NCI-H2107 (cell line): ENCODE measurements at places on chromosomes 13 and 19.
A peak's percentile ranks its signal among the peaks of the same experiment; 100 is the strongest.

DNA sequence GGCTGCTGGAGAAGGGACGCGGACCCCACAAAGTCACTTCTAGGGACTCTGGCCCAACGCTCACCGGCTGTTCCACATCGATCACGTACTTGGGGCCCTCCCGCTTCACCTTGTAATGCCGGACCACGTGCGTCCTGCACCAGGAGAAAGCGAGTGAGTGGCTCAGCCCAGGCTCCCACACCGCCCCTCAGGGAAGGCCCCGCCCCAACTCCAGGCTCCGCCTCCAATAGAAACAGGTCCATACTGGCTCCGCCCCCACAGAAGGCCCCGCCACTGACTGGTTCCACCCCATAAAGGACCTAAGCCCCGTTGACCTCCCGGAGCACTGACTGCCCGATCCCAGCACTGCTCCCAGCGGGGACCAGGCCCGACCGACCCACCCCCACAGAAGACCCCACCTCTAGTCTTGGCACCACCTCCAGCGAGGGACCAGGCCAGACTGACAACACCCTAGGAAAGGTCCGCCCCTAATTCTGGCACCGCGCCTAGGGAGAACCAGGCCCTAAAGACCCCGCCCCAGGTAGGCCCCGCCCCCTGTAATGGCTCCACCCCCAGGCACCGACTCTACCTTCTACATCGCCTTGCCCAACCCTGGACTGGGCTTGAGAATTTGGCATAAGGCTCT is 11.3 kb downstream of the STAP2 start:
- DNase-seq, result no peak

GRCh38 chr13:114185182-114185971 is 6.3 kb downstream of the CFAP97D2 start:
- no peak for DNase-seq

GRCh38 chr13:81223778-81224177 is 882.9 kb upstream of the SPRY2 start:
- no peak for DNase-seq

GRCh38 chr13:106481919-106482318 is 53.5 kb downstream of the EFNB2 start:
- no peak for DNase-seq

GRCh38 chr19:6211632-6212402 is 68.0 kb downstream of the MLLT1 start:
- no peak for DNase-seq

GRCh38 chr13:22049384-22049783 is 378.5 kb downstream of the FGF9 start:
- DNase-seq, result no peak

DNA sequence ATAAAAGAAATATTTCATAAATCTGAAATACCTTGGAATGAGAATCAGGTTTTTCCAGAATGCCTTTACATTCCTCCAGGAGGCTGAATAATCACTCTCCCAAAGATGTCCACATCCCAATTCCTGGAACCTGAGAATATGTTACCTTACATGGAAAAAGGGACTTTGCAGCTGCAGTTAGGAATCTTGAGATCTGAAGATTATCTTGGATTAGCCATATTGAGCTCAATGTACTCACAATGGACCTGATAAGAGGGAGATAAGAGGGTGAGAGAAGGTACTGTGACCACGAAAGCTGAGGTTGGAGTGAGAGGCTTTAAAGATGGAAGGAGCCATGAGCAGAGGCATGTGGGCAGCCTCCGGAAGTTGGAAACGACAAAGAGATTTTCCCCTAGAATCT is 36.8 kb upstream of the MBNL2 start:
- DNase-seq, result no peak

GRCh38 chr13:74287724-74288169 is 153.5 kb upstream of the KLF12 start:
- DNase-seq, result peak; percentile 14

DNA sequence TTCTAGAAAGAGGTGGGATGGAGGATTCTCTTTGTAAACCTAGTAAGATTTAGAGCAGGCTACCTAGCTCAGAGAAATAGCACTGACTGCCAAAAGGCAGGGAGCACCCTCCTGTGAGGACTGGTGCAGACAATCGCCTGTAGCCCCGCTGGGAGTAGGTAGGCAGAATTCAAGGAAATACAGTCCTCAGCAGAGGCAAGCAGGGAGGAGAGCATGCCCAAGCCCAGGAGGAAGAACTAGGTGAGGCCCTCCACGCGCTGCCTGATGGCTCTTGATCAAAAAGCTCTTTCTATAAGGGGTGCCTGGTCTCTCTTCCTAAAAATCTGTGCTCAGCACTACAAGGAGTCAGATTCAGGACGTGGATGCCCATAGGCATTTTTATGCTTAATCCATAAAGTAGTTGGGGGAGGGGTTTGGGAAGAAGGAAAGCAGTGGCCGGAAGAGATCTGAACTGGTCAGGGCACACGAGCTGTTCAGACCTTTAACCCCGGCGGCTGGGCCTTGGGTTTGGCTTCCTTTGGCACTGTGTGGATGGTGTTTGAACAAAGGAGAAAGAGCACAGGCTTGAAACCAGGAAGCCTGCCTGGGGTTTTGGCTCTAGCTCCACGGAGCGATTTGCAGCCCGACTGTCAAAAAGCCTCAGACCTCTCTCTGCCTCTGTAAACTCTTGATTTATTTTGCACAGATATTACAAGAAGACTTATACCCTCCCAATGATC is 320.6 kb downstream of the FOXO1 start:
- DNase-seq, result no peak

DNA sequence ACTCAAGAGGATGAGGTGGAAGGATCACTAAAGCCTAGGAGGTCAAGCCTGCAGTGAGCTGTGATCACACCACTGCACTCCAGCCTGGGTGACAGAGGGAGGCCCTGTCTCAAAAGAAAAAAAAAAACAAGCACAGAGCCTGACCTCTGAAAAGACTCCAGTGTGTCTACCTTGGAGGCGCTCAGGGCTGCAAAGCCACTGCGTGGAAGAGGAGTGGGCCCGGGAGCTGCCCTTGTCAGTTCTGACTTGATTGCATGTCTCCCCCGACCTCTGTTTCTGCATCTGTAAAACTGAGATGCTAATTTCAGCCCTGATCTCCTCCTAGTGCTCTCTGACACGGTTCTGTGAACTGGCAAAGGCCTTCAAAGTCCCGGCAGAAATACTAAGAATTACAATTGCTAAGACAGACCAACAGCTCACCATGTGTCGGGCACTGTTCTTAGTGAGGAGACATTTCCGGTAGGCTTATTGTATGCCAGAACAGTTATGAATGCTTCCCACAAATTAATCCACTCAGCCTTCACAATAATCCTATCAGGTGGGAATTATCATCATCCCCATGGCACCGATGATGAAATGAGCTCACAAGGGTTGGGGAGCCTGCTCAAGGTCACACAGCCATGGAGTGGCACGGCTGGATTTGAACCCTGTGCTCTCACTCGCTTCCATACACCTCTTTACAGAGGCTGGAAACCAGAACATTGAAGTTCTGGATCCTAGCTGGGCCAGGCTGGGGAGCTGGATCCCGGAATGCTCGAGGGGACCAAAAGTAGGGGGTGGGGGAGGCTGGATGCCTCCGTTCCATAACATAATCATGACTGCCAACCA is 3.5 kb downstream of the AKT2 start:
- no peak for DNase-seq

DNA sequence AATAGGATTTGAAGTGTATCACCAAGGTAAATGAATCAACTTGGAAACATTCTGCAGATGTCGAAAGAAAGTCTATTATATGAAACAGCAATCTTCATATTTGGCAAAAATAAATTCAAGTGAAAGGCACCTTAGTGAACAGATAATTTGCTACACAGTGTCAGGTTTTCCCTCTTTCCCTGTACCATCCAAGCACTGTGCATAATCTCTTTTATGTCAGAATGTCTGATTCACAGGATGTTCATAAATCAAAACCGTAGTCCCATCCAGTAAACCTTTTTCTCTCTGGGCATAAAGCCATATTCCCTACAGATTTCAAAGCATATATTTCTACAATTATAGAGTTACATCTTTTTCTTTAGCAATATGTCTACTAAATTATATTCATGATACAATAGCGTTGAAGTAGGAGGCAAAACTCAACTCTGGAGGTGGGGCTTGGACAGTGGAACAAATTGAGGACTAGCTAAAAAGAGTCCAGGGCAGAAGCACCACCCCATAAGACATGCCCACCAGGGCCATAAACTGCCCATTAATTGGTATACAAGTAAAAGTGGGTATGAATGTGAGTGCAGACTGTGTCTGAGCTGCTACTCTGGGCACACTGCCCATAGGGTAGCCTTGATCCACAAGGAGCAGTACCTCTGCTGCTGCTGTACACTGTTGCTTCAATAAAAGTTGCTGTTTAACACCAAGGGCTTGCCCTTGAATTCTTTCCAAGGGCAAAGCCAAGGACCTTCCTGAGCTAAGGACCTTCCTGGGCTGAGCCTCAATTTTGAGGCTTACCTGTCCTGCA is 72.1 kb upstream of the MYCBP2 start:
- no peak for DNase-seq

GRCh38 chr19:48415395-48415794 is 21.9 kb downstream of the GRIN2D start:
- DNase-seq, result no peak

DNA sequence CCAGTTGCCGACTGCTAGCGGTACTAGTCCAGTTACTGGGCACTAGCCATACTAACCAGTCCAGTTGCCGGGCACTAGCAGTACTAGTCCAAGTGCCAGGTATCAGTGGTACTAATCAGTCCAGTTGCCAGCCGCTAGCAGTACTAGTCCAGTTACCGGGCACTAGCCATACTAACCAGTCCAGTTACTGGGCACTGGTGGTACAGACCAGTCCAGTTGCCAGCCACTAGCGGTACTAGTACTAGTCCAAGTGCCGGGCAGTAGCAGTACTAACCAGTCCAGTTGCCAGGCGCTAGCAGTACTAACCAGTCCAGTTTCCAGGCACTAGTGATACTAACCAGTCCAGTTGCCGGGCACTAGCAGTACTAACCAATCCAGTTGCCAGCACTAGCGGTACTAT is 124.1 kb upstream of the MCF2L start:
- DNase-seq, result no peak

GRCh38 chr13:47337781-47338507 is 441.1 kb upstream of the HTR2A start:
- DNase-seq, result no peak
